Hematopoietic multipotent progenitor cell treated with erythropoietin and hydrocortisone succinate and interleukin-3 and kit ligand, for 6 days (in vitro differentiated cells): ENCODE measurements at places on chromosomes 3 and 15.

- DNase-seq = peak; percentile 48
Observed at GRCh38 chr15:82540984-82541431, 751 bp upstream of the RPS17 start.

GRCh38 chr3:18988614-18989229 lies 159.6 kb upstream of the KCNH8 start:
- peak; percentile 67 for DNase-seq

GRCh38 chr3:41158947-41159346 lies 40.4 kb upstream of the CTNNB1 start:
- no peak for DNase-seq

- no peak for DNase-seq
Observed at GRCh38 chr15:48603123-48603500, 42.4 kb downstream of the FBN1 start.

DNA sequence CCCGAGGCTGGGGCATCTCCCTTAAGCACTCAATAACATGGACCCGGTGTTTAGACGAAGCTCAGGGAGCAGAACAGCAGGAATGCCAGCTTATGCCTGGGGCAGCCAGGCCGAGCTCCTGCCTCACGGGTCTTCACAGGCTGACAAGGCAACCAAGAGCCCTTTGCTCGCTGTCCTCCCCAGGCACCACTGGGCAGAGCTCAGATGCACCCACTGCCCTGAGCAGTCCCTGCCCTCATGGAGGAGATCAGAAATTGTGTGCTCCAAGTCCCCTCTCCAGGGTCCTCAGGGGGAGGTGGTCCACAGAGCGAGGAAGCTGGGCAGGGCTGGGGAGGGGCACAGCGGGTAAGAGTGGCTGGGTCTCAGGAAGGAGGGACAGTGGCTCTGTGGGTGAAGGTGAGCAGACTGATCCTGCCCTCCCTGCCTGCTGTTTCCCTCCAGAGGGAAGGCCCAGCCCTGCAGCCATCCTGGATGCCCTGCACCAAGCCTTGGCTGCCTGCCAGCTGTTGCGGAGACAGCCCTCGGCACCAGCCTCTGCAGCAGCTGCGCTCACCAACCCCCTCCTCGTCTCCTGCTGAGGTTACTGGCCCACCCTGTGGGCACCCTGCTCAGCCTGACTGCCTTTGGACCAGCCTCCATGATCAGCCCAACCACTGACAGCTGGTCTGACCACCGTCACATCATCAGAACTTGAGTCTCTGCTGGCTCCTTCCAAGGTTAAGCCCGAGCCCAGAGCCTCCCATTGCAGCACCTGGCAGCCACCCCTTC lies 21.1 kb upstream of the GP9 start:
- peak; percentile 78 for DNase-seq

- no peak for DNase-seq
Observed at GRCh38 chr3:70919091-70919490, 606.7 kb upstream of the MDFIC2 start.

DNA sequence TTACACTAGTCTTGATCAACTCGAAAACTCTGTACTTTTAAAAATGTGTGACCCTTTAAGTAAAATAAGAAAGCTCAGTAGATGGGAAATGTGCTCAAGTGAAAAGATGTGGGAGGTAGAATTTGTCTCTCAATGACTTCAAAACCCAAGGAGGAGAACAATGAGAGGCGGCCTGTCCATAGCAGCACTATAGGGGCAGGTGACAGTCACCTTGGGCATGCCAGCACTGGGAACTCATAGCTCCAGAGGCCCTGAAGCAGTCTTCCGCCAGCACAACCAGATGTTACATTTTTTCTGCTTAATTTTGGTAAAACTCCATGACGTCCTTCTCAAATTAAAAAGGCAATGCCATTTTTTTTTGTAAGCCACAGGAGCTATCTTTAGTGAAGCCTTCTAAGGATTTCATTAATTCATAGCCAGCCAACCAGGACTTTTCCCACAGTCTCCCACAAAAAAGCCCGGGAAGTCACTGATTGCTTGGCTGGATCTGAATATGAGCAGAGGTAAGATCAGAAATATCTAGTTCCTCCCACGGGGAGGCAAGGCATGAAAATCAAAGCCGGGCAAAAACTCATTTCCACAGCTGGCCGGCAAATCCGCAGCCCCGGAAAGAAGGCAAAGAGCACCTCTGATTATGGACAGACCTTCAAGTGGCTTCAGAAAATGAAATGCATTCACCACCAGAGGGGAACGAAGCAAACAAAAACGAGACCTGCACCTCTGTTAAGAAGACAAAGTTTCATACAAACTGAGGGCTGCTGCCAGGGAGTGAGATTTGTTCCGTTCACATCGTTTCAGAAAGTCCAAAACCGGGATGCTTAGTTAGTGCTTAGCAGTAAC lies 10.5 kb downstream of the IL17RD start:
- DNase-seq = no peak
